ENCODE measurements at places on chromosomes 6 and 20.

- DNase-seq: no peak
Measured at GRCh38 chr6:165956874-165957273, 210.8 kb downstream of the TBXT start.

DNA sequence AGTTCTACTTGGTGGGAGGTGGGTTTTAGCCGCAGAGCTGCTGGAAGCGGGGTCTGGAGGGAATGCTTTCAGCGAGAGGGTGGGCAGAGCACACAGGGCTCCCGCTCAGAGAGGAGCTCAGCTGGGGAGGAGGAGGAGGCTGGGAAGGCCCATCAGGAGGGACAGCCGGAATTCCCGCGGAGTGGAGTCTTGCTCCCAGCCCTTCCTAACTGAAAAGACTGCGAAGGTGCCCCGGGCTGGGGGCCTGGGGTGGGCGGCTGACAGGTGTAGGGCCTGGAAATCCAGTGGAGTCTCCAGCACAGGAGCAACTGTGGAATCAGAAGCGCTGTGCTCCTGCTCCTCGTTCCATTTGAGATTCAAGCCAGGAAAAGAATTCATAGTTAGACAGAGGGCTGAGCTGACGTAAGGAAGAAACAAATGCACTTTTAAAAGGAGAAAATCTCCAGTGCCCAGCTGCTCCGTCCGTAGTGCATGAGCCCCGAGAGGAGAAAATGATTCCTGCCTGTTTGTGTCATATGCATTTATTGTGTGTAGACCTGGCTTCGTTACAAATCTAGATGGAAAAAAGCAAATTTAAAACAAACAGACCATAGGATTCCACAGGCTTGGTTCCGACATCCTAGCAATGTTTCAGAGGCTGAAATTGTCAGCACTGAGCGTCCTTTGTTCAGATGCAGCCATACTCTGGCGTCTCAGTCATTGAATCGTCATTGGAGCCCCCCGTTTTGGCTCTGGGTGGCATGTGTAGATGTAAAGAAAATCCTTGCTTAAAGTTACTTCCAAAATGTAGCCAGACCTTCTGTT lies 197.7 kb downstream of the SMOC2 start:
- DNase-seq: no peak

GRCh38 chr6:139713900-139714506 lies 339.6 kb upstream of the CITED2 start:
- DNase-seq: no peak

GRCh38 chr20:4022386-4023286 lies 7.3 kb upstream of the RNF24 start:
- DNase-seq: no peak

GRCh38 chr6:26576407-26576843 lies 20.3 kb upstream of the ABT1 start:
- no peak for DNase-seq

- DNase-seq: no peak
Measured at GRCh38 chr20:3218307-3218988, 9.2 kb downstream of the ITPA start.

GRCh38 chr6:4943716-4944115 lies 60.1 kb downstream of the RPP40 start:
- no peak for DNase-seq

DNA sequence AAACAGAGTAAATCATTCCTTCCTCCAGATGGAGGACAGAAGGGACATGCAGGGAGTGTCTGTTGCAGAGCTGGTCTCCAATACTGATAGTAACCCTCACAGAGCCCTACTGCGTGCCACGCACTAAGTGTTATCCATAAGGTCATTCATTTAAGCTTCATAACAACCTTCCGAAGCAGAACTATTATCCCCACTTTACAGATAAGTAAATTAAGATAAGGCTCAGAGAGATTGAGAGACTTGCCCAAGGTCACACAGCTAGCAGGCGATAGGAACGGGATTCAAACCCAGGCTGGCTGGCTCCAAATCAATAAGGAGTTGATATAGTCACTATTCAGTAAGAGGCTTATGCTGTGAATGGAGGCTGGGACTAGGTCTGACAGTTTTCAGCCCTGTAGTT lies 30.6 kb downstream of the CPNE5 start:
- DNase-seq: no peak

GRCh38 chr6:18088419-18089296 lies 33.8 kb downstream of the NHLRC1 start:
- DNase-seq: no peak

DNA sequence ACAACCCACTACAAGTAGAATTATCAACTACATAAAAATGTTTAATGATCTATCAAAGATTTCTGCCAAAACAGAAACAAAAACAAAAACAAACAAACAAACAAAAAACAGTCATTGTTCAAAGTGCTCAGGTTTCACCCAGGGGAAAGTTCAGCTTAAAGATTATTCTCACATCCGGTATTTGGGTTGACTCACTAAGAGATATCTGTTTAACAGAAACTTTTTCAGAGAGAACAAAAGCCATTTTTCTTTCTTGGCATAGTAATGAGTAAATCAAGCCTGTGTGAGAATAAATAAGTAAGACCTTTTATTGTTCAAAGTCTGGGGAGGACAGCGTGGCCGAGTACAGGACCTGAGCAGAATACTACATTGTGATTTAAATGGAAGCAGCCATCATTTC lies 143.6 kb downstream of the RCAN2 start:
- no peak for DNase-seq

DNA sequence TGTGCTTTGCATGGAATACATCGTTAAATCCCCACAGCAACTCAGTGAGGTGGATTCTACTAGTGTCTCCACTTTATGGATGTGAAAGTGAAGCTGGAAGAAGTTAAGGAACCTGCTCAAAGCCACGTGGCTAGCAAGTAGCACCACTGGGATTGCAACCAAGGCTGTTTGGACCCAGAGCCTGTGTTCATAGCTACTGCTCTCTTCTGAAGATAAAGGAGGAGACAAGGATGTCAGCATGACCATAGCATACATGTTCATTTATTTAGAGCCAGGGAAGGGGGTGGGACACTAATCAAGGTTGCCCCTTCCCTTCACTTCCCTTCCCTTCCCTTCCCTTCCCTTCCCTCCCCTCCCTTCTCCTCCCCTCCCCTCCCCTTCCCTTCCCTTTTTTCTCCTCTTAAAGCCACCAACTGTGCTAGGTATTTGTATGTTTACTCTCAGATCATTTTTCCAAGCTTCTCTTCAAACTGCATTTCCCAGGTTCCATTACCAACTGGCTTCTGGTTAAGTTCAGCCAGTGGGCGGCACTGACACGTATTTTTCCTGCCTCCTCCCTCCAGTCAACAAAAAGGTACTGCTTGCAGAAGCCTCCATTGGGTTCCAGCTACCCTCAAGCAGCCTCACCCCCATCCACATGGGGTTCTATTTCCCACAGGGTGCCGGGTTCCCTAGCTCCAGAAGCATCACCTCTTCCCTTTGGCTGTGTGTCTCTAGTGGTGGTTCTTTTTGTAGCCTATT lies 134.9 kb downstream of the BCAS1 start:
- DNase-seq: no peak

- DNase-seq: no peak
Measured at GRCh38 chr20:51233345-51233744, 210.4 kb upstream of the KCNG1 start.

DNA sequence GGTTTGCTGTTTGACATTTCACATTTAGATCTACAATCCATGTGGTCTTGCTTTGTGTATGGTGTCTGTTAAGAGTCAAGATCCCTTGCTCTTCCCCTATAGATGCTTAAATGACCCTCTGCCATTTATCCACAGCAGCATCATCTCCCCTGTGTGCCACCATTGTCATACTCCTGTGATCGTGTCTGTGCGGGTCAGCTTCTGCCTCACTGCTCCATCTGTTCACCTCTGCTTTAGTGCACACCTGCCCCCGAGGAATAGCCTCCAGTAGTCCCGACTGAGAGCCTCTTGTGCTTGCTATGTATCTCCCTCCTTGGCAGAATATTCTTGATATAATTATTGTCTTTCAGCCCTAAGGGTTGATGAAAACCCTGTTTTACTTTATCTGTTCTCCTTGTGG lies 551.2 kb downstream of the CDH26 start:
- DNase-seq: no peak

DNA sequence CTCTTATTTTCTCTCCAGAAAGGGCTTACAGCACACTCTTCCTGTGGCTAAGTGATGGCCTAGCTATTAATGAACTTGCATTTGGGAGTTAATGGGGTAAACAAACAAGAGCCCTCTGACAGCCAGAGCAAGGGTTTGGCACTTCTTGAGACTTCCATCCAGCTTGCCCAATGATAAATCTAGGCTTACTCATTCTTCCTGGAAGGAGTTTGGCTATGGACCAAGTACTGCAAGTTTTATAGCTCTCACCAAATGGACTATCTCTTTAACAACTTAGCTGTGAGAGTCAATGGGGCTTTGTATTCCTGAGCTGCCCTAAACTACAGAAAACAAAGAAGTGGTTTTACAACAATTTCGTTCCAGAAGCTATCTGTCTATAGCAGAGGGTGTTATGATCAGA lies 16.7 kb upstream of the PI3 start:
- no peak for DNase-seq

GRCh38 chr6:25441663-25442270 lies 162.6 kb downstream of the CARMIL1 start:
- no peak for DNase-seq

GRCh38 chr6:135906542-135906941 lies 55.0 kb downstream of the PDE7B start:
- DNase-seq: no peak

DNA sequence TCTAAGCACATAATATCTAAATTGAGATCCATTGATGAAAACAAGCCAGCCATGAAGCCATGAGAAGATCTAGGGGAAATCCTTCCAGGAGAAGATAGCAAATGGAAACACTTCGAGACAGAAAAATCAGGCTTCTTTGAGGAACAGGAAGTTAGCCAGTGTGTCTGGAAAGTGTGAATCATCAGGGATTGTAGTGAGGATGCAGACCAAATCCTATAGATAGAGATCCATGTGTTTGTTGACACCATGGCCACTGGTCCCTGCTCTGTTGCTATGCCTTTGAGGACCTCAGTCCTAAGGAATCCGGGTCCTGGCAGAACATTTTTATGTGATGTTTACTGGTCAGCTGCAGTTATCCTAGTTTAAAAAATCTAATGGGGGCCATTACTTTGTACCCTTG lies 6.6 kb upstream of the ELOVL2 start:
- DNase-seq: no peak

- DNase-seq: no peak
Measured at GRCh38 chr20:36421641-36422040, 115.5 kb downstream of the DLGAP4 start.

DNA sequence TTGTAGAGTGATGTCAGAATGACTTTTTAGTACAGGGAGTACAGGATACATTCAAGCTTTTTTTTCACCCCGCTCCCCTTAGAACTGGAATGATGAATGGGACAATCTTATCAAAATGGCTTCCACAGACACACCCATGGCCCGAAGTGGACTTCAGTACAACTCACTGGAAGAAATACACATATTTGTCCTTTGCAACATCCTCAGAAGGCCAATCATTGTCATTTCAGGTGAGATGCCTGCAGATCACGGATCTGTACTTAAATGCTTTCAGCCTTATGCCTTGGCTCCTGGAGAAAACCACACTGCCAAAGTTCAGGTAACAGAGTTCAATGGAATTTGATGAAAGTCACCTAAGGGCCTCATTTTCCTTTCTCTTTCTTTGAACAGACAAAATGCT lies 8.5 kb downstream of the TNFAIP3 start:
- DNase-seq: no peak

GRCh38 chr20:52614051-52614863 lies 357.9 kb upstream of the TSHZ2 start:
- no peak for DNase-seq

DNA sequence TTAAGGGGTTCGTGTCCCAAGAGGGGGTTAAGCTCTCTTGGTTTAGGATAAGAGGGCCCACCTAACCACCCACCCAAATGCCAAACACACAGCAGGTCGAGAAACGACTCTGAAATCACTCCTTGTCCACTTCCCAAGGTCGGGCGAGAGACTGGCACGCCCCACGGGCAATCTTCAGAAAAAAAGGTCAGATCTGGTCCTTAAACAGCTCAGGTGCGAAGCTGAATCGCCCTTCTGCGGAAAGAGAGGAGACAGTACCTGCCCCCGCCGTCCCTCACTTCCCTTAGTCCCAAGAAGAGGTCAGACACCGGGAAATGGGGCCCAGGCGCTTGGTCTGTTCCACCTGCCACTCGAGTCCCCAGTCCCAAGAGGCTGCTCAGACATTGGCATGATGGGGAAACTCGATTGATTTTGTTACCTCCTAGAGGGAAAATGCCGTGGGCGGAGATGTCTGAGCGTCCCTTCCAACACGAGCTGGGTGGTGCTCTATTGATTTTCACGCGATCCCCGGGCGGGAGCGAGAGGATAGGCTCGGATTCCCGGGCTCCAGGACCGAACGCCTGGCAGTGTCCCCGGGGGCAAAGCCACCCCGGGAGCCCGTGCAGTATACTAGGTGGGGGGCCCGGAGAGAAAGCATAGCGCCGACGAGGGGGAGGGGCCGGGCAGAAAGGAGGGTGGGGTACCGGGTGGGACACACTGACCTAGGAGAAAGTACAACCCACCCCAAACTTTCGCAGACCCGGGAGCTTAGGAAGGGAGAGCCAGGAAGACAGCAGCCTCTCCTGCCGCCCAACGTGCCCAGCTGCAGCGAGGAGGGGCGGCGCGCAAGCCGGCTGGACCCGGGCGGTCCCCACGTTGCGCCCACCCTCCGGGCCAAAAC lies 1.1 kb upstream of the SAMD5 start:
- DNase-seq: peak; percentile 22

DNA sequence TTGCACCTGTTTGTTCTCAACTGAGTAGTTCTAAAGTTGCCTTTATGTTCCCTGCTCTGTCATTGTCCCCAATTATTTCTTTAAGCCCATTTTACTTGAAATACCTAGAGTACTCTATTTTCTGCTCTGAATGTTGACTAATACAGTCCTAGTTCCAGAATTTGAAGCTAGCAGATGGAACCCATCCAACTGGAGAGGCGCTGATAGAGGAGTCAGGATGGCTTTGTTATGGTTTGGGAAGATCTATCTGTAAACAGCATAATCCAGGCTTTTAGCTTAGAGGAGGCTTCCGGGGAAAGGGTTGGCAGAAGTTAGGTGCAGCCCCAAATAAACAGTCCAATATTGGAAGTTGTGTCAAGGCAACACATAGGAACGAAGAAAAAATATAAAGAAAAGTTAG lies 927.7 kb downstream of the TFAP2A start:
- DNase-seq: no peak

- DNase-seq: no peak
Measured at GRCh38 chr6:153325661-153326060, 194.6 kb upstream of the RGS17 start.

DNA sequence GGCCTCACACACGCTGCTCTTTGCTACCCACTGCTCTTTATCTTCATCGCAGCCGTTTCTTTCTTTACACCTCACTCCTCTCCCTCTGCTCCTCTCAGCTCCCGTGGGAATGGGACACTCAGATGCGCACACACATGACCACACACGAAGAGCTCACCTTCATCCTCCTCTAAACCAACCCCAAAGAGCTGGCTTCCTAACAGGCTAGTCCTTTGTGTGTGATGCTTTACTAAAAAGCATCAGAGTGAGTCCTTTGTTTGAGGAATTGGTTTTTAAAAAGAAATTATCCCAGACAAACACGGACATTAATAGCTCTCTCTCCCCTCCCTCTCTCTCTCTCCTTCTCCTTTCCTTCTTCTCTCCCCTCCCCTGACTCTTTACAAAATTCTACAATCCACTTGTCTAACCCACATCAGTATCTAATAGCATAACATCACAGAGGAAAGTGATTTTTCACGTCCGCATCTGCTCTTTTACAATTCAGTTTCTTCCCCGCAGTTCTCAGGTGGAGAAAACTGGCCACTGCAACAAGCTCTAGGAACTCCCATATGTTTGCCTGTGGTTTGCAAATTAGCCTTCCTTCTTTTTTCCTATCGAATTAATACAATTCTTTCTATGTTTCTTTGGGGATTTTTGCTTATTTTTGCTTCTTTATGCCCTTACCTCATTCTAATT lies 306.8 kb upstream of the CNR1 start:
- no peak for DNase-seq

GRCh38 chr6:90610751-90611542 lies 24.1 kb upstream of the MAP3K7 start:
- no peak for DNase-seq
